Caco-2 (cell line): ENCODE measurements at places on chromosomes 6 and 20. TPM values are rescaled to one million over a fixed set of nuclear protein-coding genes. Genes with fewer than 3 reads are reported as not detected.

DNA sequence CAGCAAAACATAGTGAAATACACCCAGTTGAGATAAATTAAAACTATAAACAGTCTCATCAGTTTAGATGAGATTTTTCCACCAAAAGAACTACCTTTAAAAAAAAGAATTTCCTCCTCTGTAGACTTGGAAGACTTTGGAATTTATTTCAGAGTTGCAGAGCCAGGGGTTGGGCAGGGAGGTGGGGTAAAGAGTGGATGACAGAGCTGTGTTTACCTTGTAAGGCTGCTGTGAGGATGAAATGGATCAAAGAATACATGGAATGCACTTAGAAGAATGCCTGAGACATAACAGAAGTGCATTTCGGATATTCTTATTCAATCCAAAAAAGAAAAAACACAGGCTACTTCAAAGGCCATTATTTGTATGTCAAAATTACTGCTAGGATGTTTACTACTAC lies 6.4 kb upstream of the LY86 start:
- no peak for DNase-seq
- H3K27me3 ChIP-seq, result no peaks in the 10 kb centered on the region
- no peak overlapping the region for H3K4me3 ChIP-seq
- H3K4me1 ChIP-seq, result no peaks in the 10 kb centered on the region

- H3K36me3 ChIP-seq, result no peaks in the 10 kb centered on the region
- H3K4me1 ChIP-seq, result peaks cover 15% of the 10 kb centered on the region
- no peak for DNase-seq
- H3K27me3 ChIP-seq, result no peaks in the 10 kb centered on the region
- H3K27ac ChIP-seq, result no peak overlapping the region
Observed at GRCh38 chr20:44536175-44536574, 14.3 kb upstream of the SERINC3 start.

DNA sequence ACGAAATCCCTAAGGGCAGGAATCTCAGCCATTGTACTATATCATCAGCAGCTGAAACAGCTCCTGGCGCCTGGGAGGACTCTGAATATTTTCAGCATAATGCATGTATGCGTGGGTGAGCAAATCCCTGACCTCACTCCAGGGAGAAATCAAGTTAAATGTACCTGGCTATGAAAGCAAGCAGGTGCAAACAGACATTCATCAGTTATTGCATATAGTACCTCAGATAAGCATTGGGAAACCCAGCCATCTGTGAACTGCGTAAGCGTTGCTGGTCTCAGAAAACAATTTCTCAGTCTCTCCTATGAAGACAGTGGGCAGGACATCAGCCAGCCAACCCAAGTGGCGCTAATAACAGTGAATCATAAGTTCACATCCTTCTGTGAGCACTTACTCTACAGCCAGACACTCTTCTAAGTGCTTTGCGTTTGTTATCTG lies 622.6 kb downstream of the EPM2A start:
- no peaks in the 10 kb centered on the region for H3K4me1 ChIP-seq
- no peaks in the 10 kb centered on the region for H3K27me3 ChIP-seq
- no peak overlapping the region for H3K4me3 ChIP-seq
- H3K27ac ChIP-seq, result no peak overlapping the region
- DNase-seq, result no peak

DNA sequence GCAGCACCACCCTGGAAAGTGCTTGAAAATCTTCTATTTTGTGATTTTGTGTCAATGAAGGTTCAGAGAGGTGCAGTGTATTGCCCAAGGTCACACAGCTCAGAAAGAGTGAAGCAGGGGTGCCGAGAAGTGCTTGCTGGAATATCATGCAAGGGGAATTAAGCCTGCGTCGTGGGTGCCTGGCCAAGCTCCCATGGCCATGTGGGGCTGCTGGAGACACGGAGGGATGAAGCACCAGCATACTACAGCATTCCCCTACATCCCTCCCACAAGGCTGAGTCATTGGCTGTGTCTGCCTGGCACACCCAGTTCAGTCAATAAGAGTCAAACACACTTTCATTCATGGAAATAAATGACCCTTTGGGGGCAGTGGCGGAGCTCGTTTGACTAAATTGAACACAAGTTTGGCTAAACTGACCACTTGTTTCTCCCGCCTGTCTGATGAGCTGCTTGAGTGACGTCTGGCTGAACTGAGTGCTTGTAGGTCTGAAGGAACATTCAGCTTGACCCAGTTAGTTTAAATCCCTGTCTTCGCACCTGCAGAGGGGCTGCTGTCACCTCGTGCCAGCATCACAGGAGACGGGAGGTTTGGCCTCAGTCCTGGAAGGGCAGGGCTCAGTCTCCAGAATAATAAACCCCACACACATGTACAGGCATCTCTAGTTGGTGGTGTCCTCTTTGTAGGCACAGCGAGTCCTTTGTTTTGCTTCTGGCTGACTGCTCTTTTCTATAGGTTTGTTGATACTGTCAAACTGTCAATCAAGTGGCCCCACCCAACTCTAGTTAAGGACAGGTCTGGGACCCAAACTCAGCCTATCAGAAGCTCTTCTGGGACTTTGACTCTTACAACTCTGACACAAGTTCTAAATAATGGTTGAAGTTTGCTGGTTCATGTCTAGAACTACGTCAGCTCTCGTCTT lies 8.4 kb upstream of the TGM2 start:
- DNase-seq, result peak; percentile 79
- H3K4me3 ChIP-seq, result no peak overlapping the region
- no peak overlapping the region for H3K27ac ChIP-seq
- peaks cover 17% of the 10 kb centered on the region for H3K4me1 ChIP-seq

DNA sequence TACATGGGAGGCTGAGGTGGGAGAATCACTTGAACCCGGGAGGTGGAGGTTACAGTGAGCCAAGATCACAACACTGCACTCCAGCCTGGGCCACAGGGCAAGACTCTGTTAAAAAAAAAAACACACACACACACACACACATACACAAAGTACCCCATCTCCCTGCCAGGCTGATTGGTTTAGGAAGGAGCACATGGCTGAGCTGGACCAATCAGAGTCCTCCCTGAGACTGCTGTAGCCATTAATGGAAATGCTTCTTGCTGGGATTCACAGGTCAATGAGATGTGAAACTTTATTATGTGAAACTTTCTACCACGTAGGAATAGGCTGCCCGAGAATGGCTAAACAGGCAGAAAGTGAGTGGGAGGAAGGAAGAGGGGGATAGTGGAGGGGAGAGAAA lies 2.9 kb downstream of the TREM1 start:
- no peaks in the 10 kb centered on the region; the same call in 1 of the 2 replicates for H3K27me3 ChIP-seq
- H3K36me3 ChIP-seq, result no peaks in the 10 kb centered on the region
- H3K4me3 ChIP-seq, result no peak overlapping the region
- no peak overlapping the region for H3K27ac ChIP-seq

DUSP15 gene
- 8.2 and 9.1 TPM in 2 replicates for total RNA-seq
